ENCODE measurements at places on chromosomes 7 and 10.

GRCh38 chr10:114593240-114593792 lies 64.8 kb downstream of the ABLIM1 start:
- DNase-seq: no peak

GRCh38 chr10:13648425-13648824 lies 61.7 kb downstream of the PRPF18 start:
- no peak for DNase-seq

DNA sequence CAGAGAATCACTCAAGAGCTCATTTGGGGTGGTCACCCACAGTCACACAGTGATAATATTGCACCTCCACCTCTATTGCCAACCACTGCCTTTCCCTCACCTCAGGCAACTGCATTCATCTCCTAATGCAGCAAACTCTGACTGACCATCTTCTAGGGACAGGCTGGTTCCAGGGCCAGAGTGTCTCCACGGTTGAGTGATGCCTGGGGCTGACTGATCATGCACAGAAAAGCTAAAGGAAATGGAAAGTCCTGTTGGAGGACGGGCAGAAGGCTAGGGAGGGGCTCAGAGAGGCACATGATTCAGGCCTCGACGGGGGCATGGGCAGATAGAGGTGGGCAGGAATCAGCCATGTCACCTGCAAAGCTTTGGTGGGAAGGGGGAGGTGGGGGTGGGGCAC lies 127.1 kb upstream of the TNS3 start:
- DNase-seq: no peak

DNA sequence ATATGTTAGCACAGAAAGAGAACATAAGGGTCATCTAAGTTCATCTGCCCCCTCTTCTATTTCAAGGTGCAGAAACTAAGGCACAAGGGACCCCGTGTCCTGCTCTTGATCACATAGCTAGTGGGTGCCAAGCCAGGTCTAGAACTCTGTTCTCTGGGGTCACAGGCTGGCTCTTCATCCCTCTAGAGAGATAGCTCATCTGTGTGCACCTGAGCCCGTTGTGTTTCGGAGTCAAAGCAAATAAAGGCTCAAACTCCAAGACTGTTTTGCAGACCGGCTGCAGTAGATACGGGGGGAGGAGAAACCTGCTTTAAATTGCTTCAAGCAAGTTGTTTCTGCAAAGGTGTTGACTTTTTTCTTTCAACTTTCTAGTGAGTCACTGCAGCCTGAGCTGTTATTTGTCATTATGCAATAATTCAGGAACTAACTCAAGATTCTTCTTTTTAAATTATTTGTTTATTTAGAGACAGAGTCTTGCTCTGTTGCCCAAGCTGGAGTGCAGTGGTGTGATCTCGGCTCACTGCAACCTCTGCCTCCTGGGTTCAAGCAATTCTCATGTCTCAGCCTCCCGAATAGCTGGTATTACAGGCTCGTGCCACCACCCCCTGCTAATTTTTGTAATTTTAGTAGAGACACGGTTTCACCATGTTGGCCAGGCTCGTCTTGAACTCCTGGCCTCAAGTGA lies 6.5 kb downstream of the BLVRA start:
- no peak for DNase-seq

DNA sequence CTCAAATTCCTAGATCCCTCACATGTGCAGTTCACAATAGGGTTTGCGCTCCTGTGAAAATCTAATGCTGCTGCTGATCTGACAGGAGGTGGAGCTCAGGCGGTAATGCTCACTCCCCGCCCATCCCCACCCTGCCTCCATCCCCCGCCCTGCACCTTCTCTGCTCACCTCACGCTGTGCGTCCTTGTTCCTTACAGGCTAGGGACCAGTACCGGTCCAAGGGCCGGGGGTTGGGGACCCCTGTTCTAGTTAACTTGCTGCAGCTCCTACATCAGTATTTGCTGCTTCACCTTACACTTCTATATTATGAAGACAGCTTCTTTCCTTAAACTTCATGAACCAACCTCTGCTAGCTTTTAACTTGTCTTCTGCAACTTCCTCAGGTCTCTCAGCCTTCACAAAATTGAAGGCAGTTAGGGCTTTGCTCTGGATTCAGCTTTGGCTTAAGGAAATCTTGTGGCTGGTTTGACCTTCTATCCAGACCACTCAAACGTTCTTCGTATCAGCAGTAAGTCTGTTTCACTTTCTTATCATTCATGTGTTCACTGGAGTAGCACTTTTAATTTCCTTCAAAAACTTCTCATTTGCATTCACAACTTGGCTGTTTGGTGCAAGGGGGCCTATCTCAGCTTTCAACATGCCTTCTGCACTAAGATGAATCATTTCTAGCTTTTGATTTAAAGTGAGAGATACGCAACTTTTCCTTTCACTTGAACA lies 1.7 kb upstream of the TNKS2 start:
- DNase-seq: no peak

GRCh38 chr10:132175408-132175807 lies 11.3 kb upstream of the DPYSL4 start:
- DNase-seq: no peak

- no peak for DNase-seq
These were observed 20.7 kb upstream of the CACUL1 start for GRCh38 chr10:118775478-118775877.

- peak; percentile 38 for DNase-seq
These were observed 19.9 kb downstream of the BTBD16 start for GRCh38 chr10:122290833-122291532.

GRCh38 chr7:127751062-127751461 lies 99.1 kb downstream of the SND1 start:
- DNase-seq: no peak

DNA sequence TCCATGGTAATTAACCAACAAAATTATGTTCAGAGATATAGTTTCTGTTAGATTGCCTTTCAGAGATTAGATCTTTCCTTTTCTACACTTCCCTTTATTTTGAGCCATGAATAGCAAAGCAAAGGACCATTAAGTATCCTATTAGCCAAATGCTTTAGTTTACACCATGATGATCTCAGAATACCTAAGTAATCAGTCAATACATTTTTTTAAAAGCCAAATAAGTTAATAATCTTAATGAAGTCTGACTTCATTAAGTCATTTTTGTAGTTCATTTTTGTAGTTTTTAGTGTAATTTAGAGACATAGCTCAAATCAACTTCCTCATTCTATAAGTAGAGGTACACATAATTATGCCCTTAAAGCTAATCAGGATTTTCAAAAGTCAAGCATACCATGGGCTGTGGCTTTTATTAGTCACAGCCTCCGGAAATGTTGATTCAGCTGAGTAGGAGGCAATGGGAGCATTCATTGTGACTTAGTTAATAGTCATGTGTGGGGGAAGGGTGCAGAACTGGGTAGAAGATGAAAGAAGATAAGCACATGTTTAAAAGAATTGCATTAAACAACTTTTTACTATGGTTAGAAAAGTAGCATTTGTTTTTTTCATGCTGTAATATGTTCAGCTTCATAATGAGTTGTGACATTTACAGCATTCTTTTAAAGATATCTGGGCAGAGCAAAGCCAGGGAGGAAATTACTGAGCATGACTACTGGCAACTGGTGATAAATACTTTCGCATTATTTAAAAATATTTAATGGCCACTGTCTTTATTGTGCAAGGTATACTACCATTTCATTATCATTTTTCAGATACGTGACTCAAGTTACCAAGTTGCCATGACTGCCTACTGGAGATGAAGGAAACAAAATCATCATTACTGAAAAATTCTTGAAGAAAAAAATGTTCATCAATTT lies 57.3 kb upstream of the CCDC71L start:
- no peak for DNase-seq

DNA sequence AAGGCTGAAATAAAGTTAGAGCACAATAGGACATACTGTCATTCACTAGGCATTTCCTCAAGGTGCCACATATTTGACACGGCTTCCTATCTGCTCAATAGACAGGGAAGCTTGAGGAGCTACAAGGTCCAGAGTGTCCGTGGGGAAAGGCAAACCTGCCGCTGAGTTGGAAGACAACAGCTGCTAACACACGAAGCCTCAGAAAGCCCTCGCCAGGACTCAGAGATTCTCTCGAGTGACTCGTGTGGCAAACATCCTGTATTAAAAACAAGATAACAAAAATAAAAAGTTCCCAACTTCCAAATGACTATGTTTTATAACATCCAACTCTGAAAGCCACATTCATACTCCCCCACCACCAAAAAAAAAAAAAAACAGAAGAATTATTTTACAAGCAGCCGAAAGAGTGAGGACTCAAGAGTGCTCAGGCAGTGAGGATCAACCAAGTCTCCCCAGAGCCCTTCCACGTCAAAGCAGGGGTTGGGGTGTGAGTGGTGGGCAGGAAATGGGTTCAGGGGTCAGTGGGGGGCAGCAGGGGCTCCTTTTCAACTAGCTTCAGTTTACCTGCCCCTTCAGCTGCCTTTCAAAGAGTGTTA lies 67.6 kb downstream of the STK17A start:
- DNase-seq: no peak

- DNase-seq: no peak
These were observed 223.8 kb upstream of the KLF6 start for GRCh38 chr10:4008676-4009382.

DNA sequence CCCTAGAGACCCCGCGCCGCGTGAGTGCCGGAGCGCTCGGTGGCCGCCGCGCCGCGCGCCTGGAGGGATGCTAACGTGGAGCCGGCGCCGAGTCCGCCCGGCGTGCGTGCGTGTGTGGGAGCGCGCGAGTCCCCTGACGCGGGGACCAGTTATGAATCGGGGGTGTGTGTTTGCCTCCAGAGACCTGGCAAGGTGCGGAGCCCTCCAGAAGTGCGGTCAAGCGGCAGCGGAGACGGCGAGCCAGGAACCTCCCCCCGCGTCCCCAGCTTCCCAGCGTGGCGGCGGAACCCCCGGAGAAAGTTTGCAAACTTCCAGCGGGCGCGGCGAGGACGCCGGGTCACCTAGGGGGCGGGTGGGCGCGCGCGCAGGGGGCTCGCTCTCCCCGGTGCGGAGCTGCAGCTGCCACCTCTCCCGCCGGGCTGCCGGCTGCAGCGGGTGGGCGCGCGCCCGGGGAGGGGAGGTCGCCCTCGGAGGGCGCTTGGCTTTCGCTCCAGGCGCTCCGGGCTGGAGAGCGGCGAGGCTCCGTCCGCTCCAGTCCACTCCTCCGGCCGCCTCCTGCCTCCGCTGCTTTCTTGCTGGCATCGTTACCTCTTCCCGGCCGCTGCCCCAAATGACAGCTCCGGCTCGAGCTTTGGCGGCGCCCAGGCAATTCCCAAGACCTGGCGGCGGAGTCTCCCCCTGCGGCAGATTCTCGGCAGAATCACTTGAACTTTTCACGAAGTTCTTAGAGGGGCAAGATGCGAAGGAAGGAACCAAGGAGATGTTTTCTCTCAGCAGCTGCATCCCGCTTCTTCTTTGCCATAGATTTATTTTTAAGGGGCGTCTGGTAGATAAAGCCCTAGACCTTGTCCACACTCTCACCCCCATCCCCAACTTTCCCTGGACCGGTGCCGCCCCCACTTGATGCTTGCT lies 2.3 kb upstream of the CREB5 start:
- peak; percentile 81 for DNase-seq

GRCh38 chr7:132386201-132386681 lies 190.0 kb downstream of the PLXNA4 start:
- no peak for DNase-seq

Data from coronary artery (tissue), 2 donors.